ENCODE measurements at places on chromosomes 2 and 18. TPM values are rescaled to one million over a fixed set of nuclear protein-coding genes. Genes with fewer than 3 reads are reported as not detected.

- no peak for DNase-seq
Measured at GRCh38 chr2:11833601-11834000, 87.2 kb downstream of the LPIN1 start.

GRCh38 chr2:204650611-204651010 lies 105.3 kb downstream of the PARD3B start:
- no peak for DNase-seq

DNA sequence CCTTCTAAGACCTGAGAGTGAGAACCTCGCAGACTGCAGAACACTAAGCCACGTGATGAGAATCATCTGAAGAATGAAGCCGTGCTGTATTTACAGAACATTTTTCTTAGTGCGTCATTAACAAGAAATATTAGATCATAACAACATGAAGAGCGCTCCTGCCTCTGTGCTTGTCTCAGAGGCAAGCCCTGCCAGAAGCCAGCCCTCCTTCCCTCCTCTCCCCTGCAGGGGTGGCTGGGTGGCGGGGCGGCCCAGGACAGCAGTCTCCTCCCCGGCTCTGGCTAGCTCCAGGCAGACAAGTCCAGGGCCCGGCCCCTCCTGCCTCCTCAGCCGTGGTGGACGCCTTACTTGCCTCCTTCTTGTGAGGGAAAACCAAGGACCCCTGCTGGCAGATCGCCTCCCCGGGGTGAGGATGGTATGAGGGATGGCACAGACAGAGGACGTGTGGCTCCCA lies 262.7 kb downstream of the TWIST2 start:
- DNase-seq: no peak

Gene GKN1
- total RNA-seq: not detected
